Daoy (cell line): ENCODE measurements at places on chromosomes 2 and 18.
A peak's percentile ranks its signal among the peaks of the same experiment; 100 is the strongest.

DNA sequence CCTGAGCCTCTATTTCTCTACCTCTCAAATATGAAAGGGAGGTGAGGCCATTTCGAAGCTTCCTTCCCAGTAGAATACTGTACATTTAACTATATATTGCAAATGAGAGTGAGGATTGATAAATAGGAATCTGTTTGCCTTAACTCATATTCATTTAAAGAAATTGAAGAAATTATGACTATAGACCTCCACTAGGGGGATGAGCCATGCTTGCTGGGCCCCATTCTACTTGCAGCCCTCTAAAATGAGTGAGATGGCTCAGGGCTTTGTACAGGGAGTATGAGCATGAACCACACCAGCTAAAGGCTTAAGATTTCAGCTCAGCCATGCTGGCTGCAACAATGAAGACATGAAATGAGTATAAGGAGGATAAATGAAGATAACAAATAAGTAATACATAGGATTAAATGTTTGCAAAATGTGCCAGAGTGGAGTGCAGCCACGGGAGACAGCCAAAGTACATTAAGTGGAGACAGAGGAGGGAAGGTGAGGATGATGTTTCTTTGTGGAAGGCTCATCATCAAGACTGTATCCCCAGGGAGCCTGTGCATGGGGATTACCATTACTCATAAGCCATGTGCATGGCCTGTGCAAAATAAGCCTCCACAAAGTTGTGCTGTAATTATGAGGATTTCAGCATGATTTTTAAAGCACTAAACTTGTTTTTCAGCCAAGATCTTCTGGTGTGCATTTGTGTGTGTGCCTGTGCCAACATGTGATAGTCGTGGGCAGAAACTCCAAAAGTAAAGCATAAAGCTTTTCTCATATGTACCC is 300.8 kb downstream of the CNTNAP5 start:
- DNase-seq: no peak

DNA sequence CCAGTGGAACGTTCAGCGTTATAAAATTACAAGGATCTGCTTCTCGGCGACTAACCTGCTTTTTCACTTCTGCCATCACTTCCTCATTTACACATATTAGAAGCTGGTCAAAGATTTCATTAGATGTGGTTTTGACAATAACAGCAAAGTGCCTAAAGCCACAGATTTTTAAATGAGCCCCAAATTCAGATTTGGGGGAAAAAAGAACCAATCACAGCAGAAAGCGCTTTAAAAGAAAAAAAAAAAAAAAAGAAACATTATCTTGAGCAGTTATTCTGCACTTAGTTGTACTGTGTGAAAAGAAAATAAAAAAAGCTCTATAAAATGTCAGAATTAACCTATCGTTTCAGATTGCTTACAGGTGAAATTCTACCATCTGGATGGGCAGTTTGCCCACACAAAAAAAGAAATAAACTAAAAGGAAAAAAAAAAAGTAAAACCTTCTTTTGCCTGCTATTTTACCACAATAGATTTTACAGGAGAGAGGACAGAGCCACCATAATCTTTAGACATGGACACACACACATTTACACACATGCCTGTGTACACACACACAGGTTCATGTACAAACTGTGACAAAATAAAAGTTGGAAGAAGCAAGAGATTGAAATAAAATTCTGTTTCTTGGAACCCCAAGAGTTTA is 167.2 kb downstream of the TCF4 start:
- DNase-seq: no peak

DNA sequence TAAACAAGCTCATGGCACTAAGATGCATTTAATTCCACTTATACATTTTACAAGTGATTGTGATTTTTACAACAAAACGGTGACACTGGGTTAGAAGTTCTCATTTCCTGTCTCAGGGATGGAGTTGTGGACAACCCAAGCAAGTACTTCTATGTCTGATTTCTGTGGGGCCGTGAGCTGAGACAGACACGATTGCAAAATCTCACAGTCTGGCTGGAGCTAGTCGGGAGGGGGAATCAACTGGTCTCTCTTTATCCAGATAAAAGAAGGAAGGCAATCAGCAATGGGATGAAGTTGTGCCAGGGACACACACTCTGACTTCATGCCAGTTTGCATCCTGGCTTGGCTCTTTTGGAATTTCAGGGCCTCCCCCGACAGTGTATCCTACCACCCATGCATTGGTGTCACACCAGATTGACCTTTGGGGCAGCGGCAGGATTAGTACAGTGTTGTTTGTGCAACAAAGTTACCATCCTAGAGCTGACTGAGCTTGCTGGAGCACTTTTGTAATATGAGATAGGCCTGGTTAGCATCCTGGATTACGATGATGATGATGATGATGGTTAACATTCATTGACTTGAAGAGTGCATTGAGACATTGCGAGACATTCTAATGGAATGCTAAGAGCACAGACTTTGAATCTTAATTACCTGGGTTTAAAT is 98.8 kb downstream of the CTAGE1 start:
- DNase-seq: no peak

GRCh38 chr2:212538305-212539071 is at the start of gene ERBB4:
Gene ERBB4, minus strand, starts transcription at chr2:212538802. Its CDS starts 272 bp downstream, at chr2:212538530.
- peak; percentile 24 for DNase-seq

DNA sequence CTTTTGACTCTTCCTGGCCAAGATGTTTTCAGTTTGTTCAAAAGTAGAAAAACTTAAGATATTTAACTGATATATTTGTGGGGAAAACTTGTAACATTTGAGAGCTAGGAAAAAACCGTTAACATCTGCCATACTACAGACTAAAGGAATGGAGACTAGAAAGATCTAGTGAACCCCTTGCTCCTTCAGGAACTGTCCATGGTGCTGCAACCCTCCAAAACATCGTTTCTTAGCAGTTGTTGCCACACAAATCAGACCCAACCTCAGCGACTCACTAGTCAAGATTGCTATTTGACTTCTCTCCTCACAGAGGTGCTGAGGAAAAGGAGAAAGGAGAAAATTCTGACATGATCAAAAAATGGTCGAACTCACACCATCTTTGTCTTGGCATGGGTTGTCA is 393.8 kb upstream of the LYPD1 start:
- peak; percentile 40 for DNase-seq

- peak; percentile 39 for DNase-seq
These were observed 14.5 kb downstream of the EPC2 start for GRCh38 chr2:148658807-148659722.

DNA sequence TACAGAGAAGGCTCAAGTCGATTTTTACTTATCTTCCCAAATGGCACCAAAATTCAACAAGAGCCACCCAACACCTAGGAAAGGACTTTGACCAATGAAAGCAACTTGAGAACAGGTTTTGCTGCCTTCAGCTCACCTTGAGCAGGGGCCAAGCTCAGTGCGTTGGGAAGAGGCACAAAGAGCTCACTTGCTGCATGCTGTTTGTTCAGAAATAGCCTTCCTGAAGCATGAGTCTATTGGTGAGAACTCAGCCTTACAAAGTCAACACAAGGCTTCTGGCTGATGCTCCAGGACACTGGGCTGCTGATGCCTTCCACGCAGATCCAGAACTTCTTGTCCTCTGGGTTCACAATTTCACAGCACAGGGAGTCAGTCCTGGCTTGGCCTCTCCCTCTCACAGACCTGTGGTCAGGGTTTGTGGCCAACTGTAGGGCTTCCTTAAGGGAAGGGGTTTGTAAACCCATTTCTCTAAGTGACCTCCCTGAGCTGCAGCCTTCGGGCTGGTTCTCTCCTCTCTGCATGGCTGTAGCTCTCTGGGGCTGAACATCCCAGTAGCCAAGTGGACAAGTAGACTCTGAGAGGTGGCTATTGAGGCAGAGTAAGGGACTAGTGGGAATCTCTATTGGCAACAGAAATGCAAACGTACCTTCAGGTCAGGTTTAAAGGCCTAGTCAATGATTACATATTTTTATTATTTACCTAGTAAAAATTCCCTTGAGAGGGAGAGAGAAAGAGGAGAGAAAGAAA is 124.7 kb upstream of the GATA6 start:
- no peak for DNase-seq

- no peak for DNase-seq
These were observed 411.1 kb downstream of the FIGN start for GRCh38 chr2:163324677-163325076.

- DNase-seq: peak; percentile 51
These were observed 278.9 kb downstream of the PRKCE start for GRCh38 chr2:45930396-45930792.

GRCh38 chr18:78323453-78324197 is 656.0 kb upstream of the SALL3 start:
- no peak for DNase-seq

GRCh38 chr2:36572054-36572718 is 25.8 kb downstream of the FEZ2 start:
- no peak for DNase-seq

- peak; percentile 53 for DNase-seq
These were observed 445 bp downstream of the MEX3C start for GRCh38 chr18:51196811-51197660.
